ENCODE measurements at places on chromosomes 2 and 18.

DNA sequence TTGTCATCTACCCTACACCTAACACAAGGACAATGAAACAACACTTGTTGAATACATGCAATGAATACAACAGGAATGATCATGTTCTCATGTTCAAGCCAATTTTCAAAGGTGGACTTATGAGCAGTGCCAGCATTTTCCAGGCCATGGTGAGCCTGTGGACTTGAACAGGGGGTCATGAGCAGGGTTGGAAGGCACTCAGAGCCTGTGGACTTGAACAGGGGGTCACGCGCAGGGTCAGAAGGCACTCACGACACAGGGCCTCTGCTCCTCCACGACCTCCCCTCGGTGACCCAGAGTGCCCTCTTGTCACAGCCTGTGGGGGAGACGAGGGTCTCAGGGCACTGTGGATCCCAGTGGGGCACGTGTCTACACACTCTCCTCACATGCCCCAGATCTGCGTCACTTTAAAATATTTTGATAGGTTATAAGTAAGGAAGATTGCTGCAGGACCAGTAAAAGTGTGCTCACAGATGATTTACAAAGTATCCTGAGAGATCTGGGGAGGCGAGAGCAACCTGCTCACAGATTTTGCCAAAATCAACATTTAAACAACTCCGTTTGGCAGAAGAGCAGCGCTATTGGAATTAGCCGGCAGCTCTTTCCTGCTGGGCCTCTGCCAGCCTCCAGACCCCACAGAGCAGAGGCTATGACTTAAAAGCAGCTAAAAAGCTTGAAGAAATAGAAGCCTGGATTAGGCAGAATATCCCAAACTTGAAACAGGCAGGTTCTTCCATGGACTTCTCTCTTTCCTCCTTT lies 121.9 kb downstream of the TMEM18 start:
- DNase-seq, result no peak

- no peak for DNase-seq
Measured at GRCh38 chr2:112839407-112840067, 3.0 kb upstream of the IL1B start.

DNA sequence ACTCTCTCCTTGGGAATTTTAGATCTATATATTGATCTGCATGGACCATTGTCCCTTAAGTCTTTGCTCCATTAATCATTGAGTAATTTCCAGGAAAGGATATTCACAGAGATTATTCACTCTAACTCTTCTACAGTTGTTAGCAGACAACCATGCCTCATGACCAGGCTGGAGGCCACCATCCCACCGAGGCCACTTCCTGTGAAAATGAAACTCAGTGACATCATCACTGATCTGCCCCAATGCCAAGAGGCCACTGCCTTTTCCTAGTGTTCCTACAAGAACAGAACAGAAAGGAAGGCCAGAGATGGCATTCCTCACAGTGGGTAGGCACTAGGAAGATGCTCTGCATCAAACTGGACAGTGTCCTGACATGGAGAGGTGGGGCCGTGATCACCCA lies 161.3 kb downstream of the DTNA start:
- no peak for DNase-seq

DNA sequence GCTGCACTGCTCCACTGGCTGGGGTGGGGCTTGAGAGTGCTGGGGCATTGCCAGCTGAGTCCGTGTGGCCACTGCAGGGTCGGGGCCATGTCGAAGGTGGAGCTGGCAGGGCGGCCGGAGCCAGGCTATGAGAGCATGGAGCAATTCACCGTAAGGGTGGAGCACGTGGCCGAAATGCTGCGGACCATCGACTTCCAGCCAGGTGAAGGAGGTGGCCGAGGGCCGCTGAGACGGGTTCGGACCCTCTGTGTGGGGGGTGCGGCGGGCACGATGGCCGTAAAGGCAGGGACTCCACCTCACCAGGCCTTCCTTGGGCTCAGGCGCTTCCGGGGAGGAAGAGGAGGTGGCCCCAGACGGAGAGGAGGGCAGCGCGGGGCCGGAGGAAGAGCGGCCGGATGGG lies 2.1 kb downstream of the UCN start:
- no peak for DNase-seq

DNA sequence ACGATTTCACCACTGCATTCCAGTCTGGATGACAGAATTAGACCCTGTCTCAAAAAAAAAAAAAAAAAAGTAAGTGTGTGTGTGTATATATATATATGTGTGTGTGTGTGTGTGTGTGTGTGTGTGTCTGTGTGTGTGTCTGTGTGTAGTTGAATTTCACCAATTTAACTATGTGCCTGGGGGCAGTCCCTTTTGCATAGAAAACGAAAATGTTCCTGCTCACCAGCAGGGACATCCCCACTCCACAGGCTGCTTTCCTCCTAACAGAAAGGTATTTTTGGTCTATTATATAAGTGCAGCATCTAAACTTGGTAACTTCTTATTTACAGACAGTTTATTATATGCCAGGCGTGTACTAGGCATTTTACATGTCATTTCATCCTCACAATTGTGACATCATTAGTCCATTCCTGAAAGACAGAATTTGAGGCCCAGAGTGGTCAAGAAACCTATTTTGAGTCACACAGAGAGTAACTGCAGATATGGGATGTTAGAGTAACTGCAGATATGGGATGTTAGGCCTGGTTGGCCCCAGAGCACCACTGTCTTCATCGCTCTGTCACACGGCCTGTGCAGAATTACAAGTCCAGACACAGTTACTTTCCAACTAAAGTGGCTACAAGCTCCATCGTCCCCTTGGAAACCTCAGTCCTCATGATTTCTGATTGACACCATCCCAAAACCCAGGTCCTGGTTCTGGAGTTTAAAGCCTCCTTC lies 9.3 kb upstream of the TTL start:
- no peak for DNase-seq

DNA sequence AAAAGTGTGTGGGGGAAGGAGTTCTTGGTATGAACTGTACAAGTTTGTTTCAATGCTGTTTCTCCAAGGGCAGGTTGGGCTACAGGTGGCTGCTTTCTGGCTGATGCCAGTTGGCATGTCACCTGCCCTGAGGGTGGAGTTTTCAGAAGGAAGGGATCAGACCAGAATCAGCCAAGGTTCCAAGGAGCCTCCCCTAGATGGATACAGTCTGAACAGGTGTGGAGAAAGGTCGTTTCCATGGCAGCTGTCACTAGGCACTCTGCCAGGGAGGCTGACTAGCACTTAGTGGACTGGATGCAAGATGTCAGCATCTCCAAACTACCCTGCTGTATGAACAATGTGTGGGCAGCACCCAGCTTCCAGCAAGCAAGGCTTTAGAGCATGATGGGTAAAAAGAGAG lies 444.4 kb upstream of the HNRNPA3 start:
- DNase-seq, result no peak

DNA sequence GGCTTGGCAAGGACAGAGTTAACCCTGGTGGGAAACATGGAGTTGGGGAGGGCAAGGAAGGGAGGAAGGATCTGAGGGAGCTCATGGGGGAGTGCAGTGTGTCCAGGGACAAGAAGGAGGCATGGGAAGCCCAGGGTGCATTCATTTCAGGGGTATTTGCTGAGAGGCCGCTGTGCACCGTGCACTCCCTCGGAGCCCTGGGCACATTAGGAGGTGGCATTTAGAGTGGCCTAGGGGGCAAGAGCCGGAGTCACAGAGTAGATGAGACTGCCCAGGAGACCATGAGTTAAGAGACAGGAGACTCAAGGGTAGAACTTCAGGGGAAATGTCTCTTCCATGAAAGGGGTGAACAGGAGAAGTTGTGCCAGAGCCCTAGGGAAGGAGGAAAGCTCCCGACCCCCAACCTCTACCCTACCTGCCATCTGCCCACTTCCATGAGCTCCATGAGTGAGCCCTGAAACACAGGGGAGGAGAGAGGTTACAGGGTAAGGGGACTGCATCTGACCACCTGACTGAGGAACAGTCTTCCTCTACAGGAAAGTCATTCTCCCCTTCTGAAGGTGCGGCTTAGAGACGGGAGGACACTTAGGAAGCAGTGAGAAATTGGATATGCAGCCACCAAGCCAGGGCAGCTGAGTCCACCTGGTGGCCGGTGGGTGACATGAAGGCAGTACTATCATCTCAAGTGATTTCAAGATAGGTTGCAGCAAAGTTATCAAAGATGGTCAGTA lies 58.5 kb upstream of the COPS8 start:
- peak; percentile 62 for DNase-seq

GRCh38 chr18:23585007-23585871 lies 1.1 kb downstream of the NPC1 start:
- no peak for DNase-seq

DNA sequence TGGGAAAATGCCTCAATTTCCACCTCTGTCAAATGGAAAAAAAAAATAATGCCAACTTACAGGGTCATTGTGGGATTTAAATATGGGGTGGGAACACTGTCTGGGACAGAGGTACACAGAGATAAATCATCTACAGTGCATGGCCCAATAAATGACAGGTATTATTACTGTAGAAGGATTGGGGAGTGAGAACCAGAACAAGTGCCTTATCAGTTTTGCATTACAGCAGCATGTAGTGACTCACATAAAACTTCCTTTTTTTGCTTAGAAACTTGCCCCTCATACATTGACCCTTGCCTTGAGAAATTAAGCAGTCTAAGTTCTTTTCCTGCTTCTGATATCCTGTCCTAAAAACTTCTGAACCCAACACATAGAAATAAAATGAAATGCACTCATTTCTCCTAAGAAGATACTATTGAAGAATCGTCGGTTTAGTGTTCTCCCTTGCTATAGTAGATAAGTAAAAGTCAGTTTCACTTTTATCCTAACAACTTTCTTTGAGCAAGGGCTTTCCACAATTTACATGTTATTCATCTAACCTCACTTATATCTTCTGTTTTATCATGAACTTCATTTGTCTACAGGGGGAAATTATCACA lies 121.0 kb upstream of the HAAO start:
- no peak for DNase-seq

GRCh38 chr2:215797676-215798075 lies 215.7 kb downstream of the MREG start:
- no peak for DNase-seq

DNA sequence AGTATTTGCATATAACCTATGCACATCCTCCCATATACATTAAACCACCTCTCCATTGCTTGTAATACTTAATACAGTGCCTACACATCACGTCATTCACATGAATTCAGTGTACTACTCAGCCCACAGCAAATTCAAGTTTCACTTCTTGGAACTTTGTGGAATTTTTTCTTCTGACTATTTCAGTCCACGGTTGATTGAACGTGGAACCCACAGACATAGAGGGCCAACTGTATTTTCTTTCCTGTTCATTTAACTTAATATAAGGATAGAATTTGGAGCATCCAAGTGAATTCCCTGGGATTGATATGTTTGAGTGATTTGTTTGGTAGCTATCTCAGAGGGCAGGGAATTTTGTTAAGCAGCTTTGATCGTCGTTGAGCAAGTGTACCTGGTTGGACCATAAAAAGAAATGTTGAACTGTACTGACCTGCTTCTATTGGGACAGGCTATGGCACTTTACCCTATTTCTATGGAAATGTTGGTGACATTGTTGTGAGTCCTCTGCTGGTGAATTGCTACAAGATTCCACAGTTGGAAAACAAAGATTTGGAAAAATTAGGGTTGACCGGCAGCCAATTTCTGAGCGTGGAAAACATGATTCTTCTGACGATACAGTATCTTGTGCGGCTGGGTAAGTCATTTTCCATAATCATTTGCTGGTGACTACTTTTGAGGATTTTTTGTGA lies 156.6 kb downstream of the ESCO1 start:
- DNase-seq, result no peak

GRCh38 chr18:55314031-55314430 lies 274.0 kb downstream of the TCF4 start:
- no peak for DNase-seq

DNA sequence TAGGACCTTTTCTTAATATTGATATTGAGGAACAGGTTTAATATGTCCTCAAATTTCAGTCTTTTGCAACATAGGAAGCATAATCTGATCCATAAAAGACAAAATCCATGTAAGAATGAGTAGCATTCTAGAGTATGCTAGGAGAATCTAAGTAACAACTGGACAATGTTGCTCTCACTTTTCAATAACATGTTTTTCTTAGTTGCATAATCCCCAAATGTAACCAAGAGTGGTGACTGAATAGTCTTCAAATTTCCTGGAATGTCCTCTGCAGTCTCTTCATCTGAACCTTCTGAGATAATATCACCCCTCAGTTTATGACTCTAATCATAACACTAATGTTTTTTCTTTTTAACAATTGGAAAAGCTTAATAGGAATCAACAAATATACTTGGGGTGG lies 110.0 kb upstream of the ZEB2 start:
- DNase-seq, result no peak

- DNase-seq, result no peak
Measured at GRCh38 chr2:105775809-105776559, 31.3 kb downstream of the NCK2 start.

GRCh38 chr18:44945888-44946401 lies 265.3 kb downstream of the SETBP1 start:
- peak; percentile 12 for DNase-seq

- no peak for DNase-seq
Measured at GRCh38 chr2:45083175-45083574, 73.9 kb upstream of the SIX2 start.

GRCh38 chr2:200851398-200852248 lies 12.8 kb downstream of the CLK1 start:
- no peak for DNase-seq

GRCh38 chr2:228239207-228239906 lies 57.9 kb upstream of the SPHKAP start:
- DNase-seq, result no peak

- DNase-seq, result no peak
Measured at GRCh38 chr2:7355781-7356180, 438.6 kb downstream of the RNF144A start.

GRCh38 chr2:39234754-39235153 lies 9.0 kb downstream of the CDKL4 start:
- no peak for DNase-seq

DNA sequence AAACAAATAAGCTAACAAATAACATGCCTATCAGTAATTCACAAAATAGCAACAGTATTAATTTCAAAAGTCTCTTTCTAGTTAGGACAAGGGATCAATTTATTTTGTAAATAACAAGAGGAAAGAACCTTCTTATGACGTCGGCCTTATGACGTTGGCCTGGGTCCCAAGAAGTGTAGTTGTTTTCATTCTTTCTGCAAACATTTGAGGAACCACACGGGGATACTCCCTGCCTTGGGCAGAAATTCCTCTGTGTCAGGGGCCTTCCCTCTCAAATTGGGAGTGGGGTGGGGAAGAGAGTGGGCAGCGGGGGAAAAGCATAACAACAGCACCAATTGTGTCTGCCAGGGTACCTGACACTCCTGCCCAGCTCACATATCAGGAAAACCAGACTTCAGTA lies 1.3 kb downstream of the CCDC68 start:
- DNase-seq, result no peak

- no peak for DNase-seq
Measured at GRCh38 chr2:221896505-221897151, 324.5 kb upstream of the EPHA4 start.
